ENCODE measurements at places on chromosomes 4 and X.

GRCh38 chrX:115413246-115413878 is 123.8 kb downstream of the LUZP4 start:
- no peak for DNase-seq

DNA sequence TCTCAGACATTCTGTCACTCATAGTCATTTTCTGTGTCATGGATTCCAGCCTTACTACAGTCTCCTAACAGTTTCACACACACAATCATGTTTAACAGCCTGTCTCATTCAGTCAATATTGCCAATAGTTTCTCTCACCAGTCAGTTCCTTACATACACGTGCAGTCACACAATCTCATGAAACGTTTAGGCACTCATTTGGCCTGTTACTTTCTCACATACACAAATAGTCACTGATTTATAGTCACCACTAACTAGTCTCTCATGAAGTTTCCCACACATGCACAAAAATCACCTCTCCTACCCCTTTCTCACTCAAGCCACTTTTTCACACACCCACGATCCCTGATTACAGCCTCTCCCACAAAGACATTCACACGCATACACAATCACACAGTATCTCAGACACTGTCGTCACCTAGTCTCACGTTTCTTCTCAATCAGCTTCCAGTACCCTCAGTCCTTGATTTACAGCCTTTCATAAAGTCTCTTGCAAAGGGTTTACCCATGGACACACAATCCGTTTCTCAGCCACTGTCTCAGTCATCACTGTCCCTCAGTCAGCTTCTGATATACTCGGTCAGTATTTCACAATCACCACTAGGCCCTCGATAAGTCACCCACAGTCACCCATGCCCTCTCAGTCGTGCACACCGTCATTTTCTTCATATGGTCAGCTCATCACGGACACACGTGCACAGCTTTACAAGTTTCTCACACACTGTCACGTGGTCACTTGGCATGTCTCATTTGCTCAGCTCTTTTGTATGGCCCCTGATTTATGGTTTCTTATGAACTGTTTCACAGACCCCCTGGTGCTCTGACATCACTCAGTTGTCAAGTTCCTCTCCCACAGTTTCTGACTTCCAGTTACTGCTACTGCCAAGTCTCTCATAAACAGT is 4.2 kb upstream of the CFP start:
- DNase-seq: no peak

DNA sequence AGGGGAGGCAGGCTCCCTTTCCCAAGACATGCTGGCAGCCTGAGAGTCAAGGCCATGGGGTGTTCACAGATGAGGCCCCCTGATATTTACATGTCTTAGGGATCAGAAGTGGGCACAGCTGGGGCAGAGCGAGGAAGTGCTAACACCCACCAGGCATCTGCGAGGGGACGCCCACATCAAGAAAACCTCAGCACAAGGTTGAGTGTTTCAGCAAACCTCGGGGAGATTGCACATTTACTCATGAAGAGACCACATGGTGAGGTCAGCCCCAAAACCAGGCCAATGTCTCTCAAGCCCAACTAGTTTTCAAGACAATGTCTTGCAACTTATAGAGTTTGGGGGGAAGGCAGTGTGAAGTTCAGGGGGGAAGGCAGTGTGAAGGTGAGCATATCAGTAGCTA is 55.2 kb downstream of the CLNK start:
- no peak for DNase-seq

DNA sequence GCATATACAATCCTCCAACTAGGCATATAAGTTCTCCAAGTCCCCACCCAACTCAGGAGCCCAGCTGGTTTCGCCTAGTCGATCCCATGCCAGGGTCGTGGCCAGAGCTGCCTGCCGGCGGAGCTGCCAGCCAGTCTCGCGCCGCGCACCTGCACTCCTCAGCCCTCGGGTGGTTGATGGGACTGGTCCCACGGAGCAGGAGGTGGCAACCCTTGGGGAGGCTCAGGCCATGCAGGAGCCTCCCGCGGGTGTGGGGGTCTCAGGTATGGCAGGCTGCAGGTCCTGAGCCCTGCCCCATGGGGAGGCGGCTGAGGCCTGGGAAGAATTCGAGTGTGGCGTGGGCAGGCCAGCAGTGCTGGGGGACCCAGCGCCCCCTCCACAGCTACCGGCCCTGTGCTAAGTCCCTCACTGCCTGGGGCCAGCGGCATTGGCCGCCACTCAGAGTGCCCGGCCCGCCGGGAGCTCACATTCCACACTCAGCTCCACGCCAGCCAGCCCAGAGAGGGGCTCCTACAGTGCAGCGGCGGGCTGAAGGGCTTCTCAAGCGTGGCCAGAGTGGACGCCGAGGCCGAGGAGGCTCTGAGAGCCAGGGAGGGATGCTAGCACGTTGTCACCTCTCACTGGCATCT is 1086.4 kb upstream of the PCDH10 start:
- no peak for DNase-seq

- DNase-seq: no peak
These were observed 222.6 kb downstream of the SPIN4 start for GRCh38 chrX:63128509-63128908.

- DNase-seq: no peak
These were observed 162.2 kb upstream of the FTHL17 start for GRCh38 chrX:31233941-31234496.

- DNase-seq: no peak
These were observed 46.5 kb downstream of the PHOX2B start for GRCh38 chr4:41701983-41702382.

GRCh38 chrX:148540114-148540513 is 39.7 kb downstream of the AFF2 start:
- DNase-seq: no peak

GRCh38 chrX:40171513-40172400 is 74.0 kb upstream of the BCOR start:
- no peak for DNase-seq

DNA sequence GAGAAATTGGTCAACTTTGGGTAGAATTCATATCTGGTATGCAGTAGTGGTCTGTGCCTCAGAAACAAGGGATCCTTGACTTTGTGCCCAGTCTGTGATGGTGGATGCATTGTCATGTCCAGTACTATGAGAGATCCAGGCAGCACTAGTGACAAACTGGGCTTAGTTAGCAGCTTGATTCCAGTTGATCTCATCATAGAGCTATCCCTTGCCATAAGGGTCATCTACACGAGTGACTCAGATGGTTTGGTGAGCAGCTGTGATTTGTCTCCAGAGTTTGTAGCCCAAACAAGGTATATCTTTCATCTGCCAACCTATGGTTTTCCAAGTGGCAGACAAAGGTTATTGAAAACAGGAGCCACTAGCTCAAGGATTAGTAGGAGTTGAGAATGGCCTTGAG is 298.8 kb downstream of the GBA3 start:
- no peak for DNase-seq

All from ureter (tissue), 1 donor.